ENCODE measurements at places on chromosomes 3 and 15.
A peak's percentile ranks its signal among the peaks of the same experiment; 100 is the strongest.

GRCh38 chr3:149806171-149806778, 6.7 kb upstream of the RNF13 start:
- DNase-seq: no peak

DNA sequence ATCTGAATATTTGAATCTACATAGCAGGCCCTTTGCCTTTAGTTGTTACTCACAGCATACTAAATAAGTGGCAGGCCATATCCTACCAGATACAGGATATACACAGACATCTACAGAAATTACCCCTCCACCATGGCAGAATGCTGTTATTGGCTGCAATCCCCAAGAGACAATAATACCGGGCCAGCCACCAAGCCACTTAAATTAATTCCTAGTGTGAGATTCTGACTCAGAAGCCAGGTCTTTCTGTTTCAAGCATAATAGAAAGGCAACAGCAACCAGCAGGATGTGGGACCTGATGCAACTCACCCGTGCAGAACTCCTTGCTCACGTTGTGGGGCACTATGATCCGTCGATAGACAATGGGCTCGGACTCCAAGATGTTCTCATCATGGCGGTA, 39.8 kb downstream of the CLK3 start:
- DNase-seq: no peak

DNA sequence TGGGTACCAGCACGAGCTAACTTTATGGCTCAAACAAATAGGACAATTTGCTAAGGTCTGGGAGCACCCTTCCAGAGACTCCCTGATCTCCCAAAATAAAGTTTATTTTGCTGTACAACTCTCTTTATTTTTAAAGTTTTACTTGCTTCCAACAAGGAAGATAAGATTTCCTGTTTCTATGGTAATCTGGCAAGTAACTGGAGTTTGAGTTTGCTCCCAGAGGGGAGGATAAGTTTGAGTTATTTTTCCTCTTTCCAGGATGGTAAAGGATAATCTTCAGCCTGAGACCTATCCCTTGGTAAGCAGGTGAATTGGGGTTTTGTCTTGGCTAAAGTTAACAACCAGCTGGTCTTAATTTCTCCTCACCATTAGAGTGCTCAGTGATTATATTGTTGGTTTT, 1019.4 kb upstream of the ALCAM start:
- DNase-seq: no peak

DNA sequence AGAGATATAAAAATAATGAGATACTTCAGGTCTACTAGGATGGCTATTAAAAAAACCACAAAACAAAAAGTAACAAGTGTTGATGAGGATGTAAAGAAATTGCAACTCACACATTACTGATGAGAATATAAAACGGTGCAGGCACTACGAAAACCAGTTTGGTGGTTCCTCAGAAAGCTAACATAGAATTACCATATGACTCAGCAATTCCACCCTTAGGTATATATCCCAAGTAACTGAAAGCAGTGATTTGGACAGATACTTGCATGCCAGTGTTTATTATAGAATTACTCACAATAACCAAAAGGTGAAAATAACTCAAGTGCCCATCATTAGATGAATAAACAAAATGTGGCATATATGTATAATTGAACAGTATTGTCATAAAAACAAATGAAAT, 87.5 kb upstream of the MELTF start:
- DNase-seq: no peak

GRCh38 chr3:116417151-116417550, 28.1 kb downstream of the LSAMP start:
- no peak for DNase-seq

DNA sequence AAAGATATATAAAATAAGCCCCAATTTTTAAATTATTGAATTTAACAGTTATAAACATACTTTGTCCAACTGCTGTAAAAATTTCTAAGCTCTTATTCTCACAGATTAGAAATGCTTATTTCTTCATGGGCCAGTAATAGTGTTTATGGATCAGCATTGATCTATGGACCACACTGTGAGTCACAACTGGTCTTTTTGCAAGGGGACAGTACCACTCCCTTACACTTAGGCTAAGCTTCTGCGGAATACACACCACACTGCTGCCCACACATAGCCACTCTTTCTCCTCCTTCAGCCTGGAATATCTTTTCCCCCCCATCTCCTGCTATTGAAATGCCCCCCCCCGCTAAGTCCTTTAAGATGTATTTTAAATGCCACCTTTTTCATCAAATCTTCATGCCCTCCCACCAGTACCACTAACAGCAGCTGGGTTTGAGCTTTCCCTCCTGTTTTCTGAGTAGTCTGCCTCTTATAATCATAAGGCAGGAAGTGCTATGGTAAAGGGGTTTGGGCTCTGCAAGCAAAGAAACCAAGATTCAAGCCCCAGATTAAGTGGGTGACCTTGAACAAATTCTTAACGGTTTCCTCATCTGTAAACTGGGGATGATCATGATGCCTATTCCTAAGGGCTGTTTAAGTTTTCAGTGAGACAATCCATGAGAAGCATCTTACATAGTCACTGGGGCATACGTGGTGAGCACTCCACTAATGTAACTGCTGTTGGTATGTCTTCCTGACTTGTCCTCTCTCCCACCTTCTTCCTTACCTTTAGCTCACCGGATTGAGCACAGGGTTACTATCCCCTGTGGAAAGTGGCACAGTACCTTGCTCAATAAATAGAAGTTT, 69.2 kb downstream of the DCUN1D1 start:
- DNase-seq: peak; percentile 11

- DNase-seq: no peak
Observed at GRCh38 chr3:45236964-45237363, 10.9 kb upstream of the TMEM158 start.

- no peak for DNase-seq
Observed at GRCh38 chr3:69386556-69387385, 883 bp upstream of the FRMD4B start.

DNA sequence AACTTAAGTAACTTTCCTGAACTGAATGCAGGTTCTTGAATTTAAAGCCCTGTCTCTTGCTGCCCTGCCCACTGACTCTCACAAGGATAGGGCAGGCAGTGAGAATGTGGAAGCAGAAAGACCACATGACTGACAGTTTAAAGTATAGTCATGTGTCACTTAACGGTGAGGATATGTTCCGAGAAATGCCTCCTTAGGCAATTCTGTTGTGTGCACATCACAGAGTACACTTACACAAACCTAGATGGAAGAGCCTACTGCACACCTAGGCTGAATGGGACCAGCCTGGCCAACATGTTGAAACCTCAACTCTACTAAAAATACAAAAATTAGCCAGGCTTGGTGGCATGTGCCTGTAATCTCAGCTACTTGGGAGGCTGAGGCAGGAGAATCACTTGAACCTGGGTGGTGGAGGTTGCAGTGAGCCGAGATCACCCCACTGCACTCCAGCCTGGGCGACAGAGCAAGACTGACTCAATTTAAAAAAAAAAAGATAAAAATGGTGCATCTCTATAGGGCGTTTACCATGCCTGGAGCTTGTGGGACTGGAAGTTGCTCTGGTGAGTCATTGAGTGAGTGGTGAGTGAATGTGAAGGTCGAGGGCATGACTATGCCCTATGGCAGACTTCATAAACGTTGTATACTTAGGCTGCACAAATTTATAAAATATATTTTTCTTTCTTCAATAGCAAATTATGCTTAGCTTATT, 18.9 kb upstream of the COPG1 start:
- no peak for DNase-seq

DNA sequence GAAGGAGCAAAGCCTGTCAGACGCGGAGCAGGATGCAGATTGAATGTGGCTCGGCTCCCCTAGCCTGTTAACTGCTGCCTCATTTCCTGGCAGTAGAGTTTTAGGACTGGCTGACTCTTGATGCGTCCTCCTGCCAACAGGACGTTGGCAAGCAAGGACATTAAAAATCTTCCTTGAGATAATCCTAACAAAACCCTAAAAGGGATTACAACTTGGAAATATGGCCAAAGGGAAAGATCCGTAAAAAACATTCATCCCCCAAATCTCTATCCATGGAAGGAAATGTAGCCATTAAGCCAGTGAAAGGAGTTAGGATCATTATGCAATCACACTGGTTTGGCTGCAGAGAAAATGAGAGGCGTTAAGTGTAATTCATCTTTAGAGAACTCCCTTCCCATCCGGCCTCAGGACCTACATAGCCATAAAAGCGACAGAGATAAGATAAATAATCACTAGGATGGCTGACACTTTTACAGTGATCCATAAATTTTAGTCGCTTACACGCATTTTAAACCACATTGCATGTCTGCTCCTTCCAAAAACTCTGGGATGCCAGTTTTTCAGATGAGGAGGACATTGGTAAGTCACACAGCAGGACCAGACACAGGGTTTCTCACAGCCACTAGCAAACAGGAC, 44.5 kb upstream of the C3orf80 start:
- DNase-seq: no peak

GRCh38 chr3:67384760-67385397, 269.5 kb downstream of the SUCLG2 start:
- peak; percentile 31 for DNase-seq

DNA sequence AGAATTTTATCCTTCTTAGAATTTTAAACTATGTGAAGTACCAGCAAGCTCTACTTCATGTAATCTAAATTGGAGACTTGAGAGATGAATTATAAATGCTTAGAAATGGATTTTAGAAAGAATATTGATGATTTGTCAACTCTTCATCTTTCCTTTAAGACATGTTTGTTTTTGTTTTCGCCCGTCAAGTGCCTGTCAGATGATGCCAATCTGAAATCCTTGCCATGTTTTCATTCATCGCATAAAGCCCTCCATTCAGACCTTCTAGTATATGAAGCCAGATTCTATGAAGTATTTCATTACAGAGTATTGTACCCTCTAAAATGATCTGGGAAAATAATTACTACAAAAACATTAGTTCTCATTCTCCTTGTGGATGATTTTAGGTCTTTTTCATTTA, 223.2 kb upstream of the SOX2 start:
- DNase-seq: no peak

DNA sequence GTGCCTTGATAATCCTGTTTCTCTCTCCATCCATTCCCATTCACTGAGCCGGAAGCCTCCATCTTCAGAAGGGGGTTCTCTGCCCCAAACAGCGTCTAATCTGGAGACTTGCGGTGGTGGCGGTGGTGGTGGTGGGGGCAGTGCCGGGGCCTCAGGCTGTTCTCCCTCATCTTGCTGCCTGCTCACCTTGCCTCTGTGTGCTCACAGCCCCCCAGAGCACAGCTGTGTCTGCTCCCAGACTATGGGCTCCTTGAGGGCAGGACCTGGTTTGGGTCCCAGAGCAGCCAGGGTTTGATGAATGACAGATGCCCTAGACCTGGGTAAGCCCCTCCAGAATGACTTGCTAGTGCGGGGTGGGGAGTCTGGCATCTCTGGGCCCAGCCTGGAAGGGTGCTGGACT, 430 bp upstream of the PSTPIP1 start:
- no peak for DNase-seq

DNA sequence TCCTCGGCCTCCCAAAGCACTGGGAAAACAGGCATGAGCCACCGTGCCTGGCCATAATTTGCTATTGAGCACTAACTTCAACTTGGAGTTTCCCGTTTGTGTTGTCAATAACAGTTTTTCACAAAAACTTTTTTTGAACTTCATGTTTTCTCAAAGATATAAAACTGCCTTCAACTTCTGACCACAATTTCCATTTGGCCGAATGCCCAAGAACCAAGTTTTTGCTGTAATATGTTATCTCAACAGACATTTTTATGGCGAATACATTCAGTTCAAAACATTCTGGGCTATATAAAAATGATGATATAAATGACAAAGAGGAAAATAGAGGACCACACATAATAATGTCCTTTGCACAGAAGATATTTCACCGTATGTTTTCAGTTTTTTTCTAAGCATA, 56.4 kb downstream of the NEDD4 start:
- DNase-seq: no peak

GRCh38 chr3:107217172-107217571, 160.1 kb upstream of the CCDC54 start:
- no peak for DNase-seq

- no peak for DNase-seq
Observed at GRCh38 chr3:15055019-15055557, 10.0 kb downstream of the MRPS25 start.

DNA sequence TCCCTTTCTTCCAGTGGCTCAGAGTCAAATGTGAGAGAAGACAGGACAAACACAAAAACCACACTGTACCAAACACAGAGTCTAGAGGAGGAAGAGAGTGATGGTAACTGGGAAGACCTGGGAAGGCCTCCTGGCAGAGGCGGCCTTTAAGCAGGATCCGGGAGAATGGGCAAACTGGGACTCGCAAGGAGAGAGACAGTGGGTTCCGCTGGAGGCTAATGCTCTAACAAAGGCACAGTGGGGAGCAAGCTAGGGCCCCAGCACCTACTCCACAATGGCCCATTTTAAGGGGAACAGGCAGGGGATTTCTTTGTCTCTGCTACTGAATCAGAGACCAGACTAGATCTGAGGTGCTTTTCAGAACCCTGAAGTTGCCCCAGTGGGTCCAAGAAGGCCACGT, 81.4 kb upstream of the HES1 start:
- DNase-seq: no peak

GRCh38 chr3:52714335-52715302, 8.7 kb downstream of the SPCS1 start:
- DNase-seq: no peak

DNA sequence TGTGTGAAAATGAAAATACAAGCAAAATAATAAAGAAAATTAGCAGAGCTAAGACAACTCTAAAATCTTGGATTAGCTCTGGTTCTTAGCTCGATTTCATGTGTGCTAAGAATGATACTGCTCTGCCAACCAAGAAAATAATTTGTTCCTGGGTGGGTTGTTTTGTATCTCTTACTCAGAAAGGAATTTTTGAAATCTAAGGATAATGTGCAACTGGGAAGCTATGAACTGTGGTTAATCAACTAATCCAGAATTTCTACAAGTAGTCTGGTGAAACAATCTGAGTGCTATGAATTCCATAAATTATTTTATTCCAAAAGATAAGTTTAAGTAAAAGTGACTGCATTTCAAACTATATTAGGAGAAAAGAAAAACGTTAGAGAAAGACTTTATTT, 92.0 kb downstream of the TFDP2 start:
- DNase-seq: no peak

- no peak for DNase-seq
Observed at GRCh38 chr3:194987571-194988494, 283.1 kb downstream of the XXYLT1 start.

DNA sequence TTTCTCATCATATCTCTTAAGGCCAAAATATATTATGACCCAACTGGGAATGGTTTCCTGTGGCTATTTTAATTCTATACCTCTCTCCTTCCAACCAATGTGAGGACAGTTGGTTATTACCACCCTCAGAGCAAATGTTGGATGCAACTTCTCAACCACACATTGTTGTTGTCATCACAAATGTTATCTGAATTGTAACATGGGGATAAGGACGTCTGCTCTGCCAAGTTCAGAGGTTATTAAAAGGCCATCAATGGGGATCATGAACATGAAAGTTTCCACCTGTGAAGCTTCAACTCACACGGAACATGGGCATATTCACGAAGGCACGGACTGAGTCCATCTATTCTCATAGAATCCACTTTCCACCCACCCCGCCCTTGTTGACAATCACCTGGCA, 46.8 kb downstream of the MB21D2 start:
- no peak for DNase-seq

GRCh38 chr3:30642849-30643361, 36.5 kb downstream of the TGFBR2 start:
- no peak for DNase-seq

- DNase-seq: no peak
Observed at GRCh38 chr3:183492849-183493179, 62.7 kb downstream of the KLHL6 start.

- no peak for DNase-seq
Observed at GRCh38 chr15:39143479-39143878, 437.4 kb upstream of the THBS1 start.

Measured in NCI-H510A treated with DMSO at 0.1 percent for 48 hours (cell line).